ENCODE measurements at places on chromosomes 1 and 21.

DNA sequence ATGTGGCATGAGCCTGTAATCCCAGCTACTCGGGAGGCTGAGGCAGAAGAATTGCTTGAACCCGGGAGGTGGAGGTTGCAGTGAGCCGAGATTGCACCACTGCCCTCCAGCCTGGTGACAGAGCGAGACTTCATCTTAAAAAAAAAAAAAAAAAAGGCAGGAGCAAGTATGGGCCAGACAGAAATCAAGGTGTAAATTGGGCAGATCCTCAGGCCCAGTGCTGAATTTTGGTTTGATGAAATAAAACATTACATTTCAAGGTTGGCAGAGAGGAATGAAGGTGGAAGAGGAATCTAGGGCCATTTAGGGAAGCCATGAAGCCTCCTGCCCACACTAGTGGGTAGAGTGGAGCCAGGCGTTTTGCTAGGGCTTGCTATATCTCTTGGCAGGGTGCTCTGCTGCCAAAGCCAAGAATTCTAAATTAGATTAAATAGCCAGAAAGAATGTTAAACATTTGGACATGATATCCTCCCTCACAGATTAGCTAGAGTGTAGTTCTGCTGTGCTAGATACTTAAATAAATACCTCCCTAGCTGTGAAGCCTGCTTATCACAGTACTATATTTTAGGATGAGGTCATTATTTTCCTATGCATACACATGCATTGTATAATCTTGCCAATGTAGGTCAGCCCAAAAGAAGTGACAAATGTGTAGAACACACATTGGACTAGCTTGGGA, 16.6 kb upstream of the LGALS8 start:
- no peak for DNase-seq

DNA sequence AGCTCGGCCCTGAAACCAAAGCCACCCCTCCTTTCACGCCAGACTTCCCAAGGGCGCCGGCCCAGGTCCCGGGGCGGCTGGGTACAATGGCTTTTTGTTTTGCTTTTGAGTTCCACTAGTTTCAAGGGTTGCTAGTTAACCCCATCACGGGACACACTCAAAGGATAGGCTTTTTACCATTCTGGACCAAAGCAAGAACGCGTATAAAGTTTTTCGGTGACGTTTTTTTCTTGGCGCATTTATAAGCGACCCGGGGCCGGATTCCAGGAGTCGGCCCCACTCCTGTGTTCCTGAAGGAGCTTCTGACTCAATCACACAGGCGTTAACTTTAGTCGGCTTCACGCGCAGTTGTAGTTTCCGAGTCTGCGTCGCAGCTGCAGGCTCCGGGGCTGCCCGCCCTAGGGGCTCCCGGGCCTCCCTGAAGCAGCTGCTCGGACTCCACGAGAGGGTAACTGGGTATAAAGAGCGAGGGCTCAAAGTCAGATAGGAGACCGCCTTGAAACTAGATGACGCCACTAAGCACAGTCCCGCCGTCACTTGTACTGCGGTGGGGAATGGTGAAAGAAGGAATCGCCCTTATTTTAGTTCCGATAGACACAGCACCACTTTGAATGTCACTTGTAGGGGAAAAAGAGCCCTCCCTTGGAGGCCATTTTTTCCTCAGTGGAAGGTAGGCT, 707 bp upstream of the KLHL21 start:
- no peak for DNase-seq

- DNase-seq = no peak
Measured at GRCh38 chr1:231193710-231194340, 32.0 kb downstream of the TRIM67 start.

DNA sequence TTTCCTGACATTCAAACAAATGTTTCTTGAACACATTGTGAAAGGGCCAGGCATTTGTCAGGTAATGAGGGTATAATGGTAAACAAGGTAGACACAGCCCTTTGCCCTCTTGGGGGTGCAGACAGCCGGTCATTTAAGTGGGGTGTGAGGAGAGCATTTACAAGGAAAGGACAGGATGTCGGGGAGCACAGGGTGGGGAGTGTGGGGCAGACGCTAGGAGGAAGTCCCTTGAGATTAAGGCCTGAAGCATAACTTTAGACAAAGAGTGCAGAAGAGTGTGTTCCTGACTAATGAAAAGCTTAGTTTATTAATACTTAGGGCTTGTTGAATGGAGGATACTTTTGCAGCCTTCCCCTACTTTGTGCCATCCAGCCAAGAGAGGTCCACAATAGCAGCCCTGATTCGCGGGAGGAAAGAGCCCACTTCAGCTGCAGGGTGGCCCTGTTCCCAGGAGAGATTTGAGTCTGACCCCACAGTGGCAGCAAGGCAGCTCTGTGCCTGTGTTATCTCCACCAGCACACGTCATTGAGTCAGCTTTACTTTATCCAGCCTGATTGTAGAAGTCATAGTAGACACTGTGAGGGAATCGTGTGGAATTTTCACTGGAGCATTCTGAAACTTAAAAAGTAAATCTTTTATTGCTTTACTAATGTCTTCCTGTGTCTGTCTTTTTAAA, 35.1 kb downstream of the MPZL1 start:
- DNase-seq = no peak

DNA sequence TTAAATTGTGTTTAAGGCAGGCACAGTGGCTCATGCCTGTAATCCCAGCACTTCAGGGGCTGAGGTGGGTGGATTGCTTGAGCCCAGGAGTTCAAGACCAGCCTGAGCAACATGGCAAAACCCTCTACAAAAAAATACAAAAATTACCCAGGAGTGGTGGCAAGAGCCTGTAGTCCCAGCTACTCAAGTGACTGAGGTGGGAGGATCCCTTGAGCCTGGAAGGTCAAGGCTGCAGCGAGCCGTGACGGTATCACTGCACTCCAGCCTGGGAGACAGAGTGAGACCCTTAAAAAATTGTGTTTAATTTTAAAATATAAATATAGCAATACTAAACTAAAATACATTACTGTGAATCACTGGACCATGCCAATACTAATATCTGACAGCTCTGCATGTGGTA, 42.8 kb downstream of the SORT1 start:
- DNase-seq = no peak

- no peak for DNase-seq
Measured at GRCh38 chr21:34548781-34549376, 36.9 kb upstream of the KCNE1 start.

GRCh38 chr1:202283991-202284390, 57.7 kb downstream of the UBE2T start:
- no peak for DNase-seq

DNA sequence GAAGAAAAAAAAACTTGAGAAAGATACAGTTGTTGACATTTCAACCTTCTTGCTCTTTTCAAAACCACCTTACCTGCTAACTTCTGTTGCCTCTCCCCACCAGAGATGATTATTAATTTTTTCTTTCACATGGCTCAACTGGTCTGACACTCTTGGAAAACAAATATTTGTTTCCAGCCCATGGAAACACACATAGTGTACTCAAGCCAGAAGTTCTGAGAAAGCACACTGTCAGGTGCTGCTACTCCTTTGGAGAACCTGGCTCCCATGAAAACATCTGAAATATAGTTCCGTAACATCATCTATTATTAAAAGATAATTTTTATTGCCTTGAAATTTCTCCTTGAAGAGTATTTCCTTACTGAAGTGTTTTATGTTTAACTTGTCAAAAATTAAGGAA, 145.0 kb upstream of the C1orf105 start:
- DNase-seq = no peak

DNA sequence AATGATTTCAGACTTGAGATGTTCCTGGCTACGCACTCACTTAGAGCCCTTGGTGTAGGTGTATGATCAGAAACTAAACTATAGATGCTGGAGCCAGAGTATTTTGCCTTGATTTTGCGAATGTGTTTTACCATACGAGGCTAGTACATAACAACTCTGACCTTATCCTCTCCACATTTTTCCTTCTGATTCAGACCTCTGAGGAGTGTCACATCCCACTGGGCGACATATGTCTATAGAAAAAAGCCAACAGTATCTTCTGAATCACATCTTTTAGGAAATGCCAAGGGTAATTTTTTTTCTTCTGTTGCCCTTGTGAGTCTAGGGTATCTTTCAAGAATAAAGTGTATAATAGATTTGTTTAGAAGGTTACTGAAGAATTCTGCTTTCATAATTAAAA, 49.6 kb downstream of the AK4 start:
- DNase-seq = no peak

DNA sequence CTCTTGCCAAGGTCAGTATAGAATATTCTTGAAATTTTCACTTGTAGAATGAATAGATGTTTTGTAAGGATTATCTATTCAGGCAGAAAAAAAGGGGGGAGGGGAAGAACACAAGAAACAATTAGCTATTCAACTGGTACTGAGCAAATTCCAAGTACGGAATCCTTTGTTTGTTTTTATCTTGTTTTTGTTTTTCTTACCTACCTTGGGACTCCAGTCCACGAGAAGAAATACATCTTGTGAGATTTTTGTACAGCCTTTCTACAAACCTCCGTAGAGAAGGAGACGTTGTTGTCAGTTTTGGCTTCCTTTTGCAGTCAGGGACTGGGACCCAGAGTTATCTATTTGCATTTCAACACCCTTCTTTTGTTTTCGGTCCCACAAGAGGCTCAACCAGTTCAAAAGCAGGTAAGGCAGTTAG, 36.0 kb downstream of the ZNF281 start:
- no peak for DNase-seq

DNA sequence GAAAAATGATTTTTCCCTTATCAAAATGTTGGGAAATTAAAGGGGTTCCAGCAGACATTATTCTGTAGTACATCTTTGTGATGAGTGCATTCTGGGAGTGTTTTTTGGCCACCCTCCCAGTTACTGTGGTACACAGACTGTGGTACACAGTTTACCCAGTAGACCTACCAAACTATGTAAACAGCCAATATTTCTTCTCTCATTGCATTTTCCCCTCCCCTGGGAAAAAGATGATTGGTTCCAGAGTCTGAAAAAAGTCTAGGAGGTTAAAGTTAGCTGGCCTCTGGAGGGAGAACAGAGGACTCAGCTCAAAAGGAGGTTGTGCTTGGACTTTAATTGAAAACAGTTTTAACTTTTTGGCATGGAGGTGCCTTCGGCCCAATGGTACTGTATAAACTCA, 42.5 kb downstream of the PGM1 start:
- no peak for DNase-seq

DNA sequence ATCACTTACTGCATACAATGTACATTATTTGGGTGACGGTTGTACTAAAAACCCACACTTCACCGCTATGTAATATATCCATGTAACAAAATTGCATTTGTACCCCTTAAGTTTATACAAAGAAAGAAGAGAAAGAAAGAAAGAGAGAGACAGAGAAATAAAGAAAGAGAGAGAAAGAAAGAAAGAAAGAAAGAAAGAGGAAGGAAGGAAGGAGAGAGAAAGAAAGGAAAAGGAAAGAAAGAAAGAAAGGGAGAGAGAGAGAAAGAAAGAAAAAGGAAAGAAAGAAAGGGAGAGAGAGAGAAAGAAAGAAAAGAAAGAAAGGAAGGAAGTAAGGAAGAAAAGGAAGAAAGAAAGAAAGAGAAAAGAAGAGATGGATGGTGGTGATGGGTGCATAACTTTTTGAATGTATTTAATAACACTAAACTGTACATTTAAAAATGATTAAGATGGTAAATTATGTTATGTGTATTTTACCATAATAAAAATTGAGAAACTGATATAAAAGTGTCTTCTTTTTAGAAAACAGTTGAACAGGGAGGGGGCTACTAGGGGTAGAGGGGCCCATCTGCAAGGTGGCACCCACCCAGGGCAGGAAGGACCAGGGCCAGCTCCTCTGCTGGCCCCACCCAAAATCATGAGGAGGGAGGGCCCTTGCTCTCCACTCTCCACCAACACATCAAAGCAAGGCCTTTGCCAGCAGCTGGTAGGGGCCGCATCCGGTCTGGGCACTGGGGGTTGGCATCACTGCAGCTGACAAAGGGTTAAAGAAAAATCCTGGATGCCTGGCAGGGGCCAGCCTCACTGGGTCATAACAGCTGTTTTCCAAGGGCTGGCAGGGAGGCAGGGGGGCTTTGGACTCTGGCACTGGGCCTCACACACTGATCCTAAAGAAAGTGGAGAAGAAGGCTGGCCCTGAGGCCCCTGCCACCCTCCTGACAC, 153.9 kb upstream of the EDN2 start:
- DNase-seq = no peak

- no peak for DNase-seq
Measured at GRCh38 chr21:16046656-16047330, 317.0 kb downstream of the USP25 start.

DNA sequence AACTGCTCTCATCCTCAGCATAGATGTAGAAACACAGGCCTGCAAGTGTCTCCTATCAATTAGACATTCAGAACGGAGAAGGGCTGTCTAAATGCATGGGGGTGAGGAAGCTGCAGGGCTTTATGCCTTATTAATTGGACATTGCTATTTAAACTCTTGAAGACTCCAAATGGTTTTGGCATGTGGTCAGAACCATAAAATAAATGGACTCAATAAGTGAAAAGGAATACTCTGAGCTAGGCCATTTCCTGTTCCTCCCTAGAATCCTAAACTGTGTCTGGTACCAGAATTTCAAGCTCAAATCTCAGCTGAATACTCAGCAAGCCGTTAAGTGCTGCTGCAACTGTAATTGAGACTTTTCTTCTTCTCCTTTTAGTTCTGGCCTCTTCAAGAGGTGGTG, 80.4 kb upstream of the C1orf87 start:
- no peak for DNase-seq

DNA sequence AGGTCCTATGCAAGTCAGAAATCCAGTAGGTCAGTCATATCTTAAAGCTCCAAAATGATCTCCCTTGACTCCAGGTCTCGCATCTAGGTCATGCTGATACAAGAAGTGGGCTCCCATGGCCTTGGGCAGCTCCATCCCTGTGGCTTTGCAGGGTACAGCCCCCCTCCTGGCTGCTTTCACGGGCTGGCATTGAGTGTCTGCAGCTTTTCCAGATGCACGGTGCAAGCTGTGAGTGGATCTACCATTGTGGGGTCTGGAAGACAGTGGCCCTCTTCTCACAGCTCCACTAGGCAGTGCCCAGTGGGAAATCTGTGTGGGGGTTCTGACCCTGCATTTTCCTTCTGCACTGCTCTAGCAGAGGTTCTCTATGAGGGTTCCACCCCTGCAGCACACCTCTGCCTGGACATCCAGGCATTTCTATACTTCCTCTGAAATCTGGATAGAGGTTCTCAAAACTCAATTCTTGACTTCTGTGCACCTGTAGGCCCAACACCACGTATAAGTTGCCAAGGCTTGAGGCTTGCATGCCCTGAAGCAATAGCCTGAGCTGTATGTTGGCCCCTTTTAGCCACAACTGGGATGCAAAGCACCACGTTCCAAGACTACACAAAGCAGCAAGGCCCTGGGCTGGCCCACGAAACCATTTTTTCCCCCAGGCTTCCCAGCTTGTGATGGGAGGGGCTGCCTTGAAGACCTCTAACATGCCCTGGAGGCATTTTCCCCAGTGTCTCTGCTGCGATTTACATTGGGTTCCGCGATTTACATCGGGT, 472.7 kb downstream of the NPHP4 start:
- DNase-seq = no peak

DNA sequence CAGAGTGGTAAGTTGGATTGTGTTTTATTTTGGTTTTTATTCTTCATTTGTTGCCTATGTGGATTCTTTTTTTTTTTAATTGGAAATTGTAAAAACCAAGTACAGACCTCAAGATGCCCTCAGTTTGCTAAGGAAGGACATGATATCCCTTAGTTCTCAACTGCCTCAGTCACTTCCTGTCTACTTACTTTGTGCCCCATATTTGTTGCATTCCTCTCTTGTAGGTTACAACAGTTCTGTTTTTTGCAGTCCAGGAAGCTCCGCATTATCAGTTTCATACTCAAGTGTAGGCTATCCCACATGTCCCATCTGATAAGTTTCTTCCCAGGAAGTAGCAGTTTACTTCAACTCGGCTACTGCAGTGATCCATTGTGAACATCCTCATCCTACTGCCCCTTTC, 82.0 kb downstream of the RPAP2 start:
- no peak for DNase-seq
